Activated T-helper 1 cell treated with Interleukin-2 at 50 U/mL for 16 hours (primary cell): ENCODE measurements at places on chromosomes 12 and 14.

DNA sequence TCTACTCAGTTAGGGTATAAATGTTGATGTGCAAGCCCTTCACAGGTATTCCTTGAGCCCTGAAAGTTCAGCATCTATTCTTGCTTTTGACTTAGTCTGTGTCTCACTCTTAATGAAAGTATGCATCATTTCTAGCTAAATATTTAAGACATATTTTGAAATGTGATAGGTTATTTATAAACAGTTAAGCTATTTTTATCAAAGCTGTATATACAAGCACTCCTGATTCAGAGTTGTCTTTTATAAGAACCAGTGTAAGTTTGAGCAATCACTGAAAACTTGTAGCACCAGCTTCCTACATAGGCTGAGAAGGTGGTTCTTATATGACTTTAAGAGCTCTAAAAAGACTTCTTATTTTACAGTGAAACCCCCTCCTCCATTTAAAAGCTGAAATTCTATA lies 98.6 kb downstream of the MYF5 start:
- DNase-seq = no peak

DNA sequence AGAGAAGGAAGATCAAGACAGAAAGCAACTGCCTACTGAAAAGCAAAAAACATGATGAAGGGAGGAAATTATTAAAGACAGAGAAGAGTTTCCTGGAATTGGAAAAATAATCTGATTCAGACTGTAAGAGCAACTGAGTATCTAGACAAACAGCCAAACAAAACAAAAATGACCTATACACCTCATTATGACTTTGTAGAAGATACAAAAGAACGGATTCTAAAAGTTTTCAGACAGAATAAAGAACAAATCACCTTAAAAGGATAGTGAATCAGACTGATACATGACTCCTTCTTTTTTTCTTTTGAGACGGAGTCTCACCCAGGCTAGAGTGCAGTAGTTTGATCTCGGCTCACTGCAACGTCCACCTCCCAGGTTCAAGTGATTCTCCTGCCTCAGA lies 10.4 kb downstream of the OSBPL8 start:
- no peak for DNase-seq

DNA sequence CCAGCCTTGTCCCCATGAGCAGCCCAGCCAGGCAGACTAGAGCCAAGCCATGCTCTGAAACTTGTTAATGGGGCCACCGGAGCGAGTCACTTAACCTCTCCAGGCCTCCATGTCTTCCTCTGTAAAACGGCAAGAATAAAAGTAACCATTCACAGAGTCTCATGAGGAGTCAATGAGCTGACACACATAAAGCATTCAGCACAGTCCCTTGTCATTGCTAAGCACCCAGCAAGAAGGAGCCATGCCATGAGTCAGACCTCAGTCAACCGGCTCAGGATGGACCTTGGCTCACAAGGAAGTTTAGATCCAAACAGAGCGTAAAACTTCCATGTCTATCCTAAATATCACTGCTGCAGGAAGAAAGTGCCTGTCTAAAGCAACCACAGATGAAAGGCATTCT lies 10.6 kb downstream of the FICD start:
- no peak for DNase-seq

DNA sequence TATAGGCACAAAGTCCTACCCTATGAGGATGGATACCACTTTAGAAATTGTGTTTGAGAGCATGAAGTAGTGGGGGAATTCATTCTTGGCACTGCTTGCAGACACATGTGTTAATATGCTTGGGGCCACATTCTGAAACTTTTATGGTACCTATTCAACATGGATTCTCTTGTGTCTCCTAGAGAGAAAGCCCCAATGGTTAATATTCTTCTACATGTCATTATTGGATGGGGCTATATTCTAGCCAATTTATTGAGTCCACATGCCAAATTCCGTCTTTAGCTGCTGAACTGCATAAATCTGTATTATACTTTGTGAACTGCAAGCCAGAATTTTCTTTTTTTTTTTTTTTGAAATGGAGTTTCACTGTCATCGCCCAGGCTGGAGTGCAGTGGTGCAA lies 140.0 kb downstream of the KICS2 start:
- DNase-seq = no peak

DNA sequence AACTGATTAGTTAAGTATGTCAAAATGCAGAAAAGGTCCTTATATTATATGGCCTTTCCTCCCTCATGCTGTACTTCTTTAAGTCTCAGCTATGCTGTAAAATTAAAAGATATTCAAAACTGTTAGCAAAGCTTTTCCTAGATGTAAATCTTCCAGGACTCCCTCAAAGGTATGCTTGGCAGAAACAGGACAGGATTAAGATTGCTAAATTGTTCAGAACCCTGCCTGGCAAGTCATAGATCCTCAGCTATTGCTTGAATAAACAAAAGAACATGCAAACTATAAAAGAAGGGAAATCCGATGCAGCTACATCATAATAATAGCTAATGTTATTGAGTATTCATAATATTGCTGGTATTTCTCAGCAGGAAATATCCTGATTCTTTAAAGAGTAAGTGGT lies 322.6 kb downstream of the CCDC91 start:
- no peak for DNase-seq

DNA sequence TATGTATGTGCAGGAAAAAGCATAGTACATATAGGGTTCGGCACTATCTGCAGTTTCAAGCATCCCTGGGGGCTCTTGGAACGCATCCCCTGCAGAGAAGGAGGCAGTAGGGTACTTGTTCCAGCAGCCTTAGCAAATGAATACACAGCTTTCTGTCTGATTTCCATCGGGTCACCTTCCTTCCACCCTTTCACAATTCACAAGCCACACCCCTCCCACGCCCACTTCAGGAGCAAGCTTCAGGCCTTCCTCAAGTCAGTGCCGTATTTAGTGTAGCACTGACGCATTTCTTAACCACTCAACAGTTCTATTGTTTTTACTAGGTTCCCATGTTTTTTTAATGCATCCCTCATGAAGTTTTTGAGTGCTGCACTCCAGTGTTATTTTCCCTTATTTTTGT lies 64.2 kb downstream of the CLMN start:
- DNase-seq = no peak

DNA sequence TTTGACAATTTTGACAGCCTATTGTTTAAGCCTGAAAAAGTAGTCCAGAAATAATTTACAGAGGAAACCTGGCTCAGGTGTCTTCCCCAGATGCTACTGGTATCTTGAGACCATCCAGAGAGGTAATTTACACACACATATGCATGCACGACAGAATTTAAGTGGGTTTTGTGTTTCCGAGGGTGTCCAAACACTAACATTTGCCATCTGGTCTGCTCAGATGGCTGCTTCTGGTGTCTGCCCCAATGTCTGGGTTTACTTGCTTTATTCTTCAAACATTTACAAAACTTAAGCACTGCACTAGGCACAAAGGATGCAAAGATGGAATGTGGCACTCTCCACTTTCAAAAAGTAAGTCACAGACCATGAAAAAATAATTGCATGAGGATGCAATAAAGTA lies 226.6 kb upstream of the EGLN3 start:
- DNase-seq = no peak

GRCh38 chr14:61466905-61467280 lies 145.5 kb downstream of the PRKCH start:
- no peak for DNase-seq
